Fibroblast of skin of back (primary cell): ENCODE measurements at places on chromosomes 2 and 18.

DNA sequence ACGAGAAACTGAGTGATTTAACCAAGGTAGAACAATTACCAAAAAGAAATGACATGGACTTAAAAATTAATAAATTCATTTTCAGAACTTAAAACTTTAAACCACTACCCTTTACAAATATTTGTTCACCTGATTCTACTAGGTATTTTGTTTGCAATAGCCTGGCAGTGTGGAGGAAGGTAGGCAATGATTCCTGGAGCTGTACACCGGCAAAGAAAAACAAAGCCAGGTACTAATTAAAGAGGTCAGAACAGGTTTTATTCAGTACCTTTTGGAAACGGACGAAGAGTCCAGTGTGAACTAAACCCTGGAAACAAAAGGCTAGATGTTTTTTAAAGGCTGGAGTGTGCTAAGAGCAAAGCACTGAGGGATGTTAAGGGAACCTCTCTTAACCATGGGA is 561.3 kb upstream of the FSHR start:
- no peak for DNase-seq

DNA sequence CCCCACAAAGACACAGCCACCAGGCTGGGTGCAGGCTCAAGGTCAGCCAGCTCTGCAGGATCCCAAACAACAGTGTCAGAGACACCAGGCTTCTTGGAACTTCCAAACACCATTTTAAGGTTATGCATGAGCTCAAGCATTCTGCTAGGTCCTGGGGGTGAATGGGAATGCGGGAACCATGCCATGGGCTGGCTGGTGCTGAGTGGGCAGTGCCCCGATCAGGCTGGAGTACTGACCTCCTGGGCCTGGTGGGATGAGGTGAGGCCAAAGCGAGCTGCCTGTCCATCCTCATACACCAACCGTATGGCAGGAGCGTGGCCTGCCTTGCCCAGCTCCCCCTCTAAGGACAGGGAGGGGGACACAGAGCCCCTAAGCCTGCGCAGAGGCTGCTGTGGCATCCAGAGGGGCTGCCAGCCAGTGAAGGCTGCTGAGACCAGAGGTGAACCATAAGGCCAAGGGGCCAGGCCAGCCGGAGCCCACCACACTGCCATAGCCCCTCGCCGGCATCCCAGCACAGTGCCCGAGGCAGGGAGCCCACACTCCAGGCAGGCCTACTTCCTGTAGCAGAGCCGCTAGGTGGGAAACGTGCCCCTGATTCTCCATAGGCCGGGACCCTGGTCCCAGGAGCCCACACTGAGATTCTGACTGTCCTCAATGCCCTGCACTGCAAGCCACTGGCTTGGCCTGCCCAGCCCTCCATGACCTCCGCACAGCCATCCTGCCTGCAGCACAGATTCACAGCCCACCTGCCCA is 135.0 kb downstream of the HDAC4 start:
- DNase-seq = no peak

GRCh38 chr2:39470580-39470979 is 33.5 kb upstream of the MAP4K3 start:
- DNase-seq = no peak

- no peak for DNase-seq
Measured at GRCh38 chr2:34545486-34546136, 946.5 kb upstream of the FAM98A start.

GRCh38 chr2:124258140-124258880 is 233.2 kb downstream of the CNTNAP5 start:
- DNase-seq = peak; percentile 89

DNA sequence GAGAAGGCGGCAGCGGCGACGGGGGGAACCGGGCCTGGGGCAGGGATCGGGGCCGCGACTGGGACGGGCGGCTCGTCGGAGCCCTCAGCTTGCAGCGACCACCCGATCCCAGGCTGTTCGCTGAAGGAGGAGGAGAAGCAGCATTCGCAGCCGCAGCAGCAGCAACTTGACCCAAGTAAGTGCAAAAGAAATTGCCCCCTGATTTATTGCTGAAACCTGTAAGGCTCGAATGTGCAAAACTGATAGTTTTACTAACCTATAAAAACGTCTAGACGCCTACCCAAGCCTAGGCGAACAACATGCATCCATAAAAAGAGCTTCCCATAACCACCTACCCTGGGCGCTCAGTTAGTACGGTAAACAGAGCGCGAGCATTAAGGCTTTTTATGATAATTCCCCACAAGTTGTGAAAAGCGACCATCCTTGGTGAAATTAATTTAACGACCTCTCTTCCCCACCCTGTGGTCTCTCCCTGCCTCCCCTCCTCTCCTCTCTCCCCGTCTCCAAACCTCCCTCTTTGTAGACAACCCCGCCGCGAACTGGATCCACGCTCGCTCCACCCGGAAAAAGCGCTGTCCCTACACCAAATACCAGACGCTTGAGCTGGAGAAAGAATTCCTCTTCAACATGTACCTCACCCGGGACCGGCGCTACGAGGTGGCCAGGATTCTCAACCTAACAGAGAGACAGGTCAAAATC is 1.0 kb downstream of the HOXD9 start:
- DNase-seq = no peak

GRCh38 chr2:238255151-238255551 is 15.3 kb upstream of the HES6 start:
- no peak for DNase-seq

GRCh38 chr2:237441605-237442274 is 27.8 kb upstream of the COL6A3 start:
- DNase-seq = peak; percentile 60

DNA sequence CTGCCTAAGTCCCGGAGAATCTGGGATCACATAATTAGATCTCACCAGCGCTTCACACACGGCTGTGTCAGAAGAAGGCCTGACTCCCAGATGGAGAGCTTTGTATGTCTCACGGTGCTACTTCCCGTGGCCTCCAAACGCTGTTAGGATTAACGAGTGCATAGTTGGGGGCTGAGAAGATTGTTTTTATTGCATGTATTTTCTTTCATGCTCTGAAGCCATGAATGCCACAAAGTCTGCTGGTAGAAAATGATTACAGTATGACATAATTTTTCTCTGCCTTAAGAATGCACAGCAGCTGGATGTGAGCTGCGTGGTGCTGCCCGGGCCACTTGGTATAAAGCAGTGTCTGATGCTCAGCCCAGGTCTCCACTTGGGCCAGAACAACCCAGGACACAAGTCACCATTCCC is 166.5 kb downstream of the SEPTIN10 start:
- DNase-seq = peak; percentile 99

- peak; percentile 83 for DNase-seq
Measured at GRCh38 chr2:106582148-106583143, 95.3 kb downstream of the CD8B2 start.

GRCh38 chr2:37786191-37786698 is 114.8 kb upstream of the CDC42EP3 start:
- peak; percentile 35 for DNase-seq
